ENCODE measurements at places on chromosomes 3 and 15.

- DNase-seq: no peak
Observed at GRCh38 chr3:155182467-155182866, 102.3 kb downstream of the MME start.

DNA sequence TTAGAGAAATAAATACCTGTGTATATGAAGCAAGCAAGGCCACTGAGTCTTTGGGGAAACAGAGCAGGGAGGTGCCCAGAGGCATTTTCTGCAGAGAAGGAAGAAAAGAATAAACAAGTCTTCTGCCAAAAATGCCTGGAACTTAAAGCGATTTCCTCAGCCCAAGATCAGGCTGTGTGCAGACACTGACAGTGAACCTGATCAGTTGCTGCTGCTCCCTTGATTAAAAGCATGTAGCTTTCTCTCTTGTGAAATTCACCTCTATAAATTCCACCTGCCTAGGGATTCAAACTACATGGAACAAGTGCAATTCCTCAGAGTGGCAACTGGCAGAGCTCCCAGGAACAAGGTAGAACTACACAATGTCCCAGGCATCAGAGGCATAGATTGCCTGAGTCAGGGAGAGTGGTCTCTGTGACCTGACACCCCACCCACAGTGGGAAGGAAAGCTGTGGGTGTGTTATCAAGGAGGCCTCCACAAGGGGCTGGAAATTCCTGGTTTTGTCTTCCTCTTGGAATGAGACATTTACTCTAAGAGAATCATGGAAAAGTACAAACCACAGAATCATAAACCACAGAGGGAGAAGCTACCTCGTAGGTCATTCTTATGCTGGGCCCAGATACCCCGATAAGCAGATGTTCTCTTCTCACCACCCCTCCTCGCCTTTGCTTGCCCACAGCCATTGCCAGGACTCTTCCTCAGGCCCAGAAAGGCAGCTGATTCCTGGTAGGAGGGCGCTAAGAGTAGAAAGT lies 1.8 kb upstream of the ZBTB38 start:
- peak; percentile 90 for DNase-seq

- DNase-seq: no peak
Observed at GRCh38 chr15:99106417-99107220, 1.7 kb downstream of the SYNM start.

DNA sequence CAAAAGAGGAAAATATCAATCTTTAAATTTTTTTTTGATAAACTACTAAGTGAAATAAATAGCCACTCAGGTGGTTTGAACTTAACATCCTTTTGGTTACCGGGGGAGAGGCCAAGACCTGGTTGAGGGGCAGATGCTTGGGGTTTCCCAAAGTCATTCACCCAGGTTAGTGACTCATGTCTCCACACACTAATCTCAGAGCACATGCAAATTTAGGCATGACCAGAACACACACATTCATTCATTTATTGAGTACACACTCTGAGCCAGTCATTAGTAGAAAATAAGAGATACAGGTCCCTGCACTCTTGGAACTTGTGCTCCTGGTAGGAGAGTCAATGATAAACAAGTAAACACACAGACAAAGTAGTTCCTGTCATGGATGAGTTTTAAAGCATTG lies 7.3 kb downstream of the ILDR1 start:
- DNase-seq: no peak

DNA sequence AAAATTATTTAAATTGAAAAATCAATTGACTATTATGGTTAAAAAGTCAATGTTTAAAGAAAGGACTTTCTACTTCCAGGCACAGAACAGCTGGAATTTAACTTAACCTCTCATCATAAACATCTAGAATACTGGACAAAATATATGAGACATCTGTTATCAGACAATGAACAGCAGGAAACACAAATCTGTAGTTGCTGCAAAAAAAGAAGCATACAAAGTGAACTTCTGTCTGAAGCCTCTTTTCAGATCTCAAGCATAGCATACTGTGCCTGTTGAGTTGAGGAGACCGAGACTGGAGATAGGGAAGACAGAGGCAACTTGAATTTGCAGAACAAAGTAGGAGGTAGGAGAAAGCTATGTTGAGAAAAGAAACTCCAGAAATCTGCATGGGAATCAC lies 140.0 kb upstream of the CBLB start:
- no peak for DNase-seq

GRCh38 chr3:16516695-16517481 lies 3.4 kb upstream of the RFTN1 start:
- no peak for DNase-seq

DNA sequence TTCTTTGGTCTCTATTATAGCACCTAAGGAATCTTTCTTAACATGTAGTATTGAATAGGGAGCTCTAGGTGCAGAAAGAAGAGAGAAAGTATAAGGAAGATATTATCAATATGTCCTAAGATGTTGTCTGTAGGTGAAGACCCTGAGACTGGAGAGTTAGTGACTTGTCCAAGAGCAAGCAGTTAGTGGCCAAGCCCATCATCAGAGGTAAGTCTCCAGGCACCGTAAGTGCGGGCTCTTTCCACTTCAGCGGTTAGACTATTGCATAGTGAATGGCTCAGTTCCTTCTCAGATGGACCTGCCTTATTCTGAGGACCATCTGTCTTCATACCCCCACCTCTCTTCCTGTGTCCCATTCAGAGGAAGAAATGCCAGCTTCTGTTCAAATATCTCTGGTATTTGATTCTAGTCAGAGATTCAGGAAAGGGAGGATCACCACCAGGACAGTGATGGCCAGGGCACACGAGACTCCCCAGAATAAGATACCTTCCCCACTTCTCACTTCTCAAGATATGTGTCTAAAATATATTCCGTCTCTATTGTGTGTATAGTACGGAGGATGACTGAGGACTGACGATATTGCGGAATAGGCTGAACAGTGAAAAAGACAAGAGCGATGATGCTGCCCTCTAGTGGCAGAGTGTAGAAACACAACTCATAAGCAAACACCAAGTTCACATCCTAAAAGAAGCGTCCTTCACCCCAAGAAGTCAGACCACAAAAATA lies 19.1 kb upstream of the ADGRG7 start:
- DNase-seq: peak; percentile 47

GRCh38 chr3:115758076-115758763 lies 134.9 kb downstream of the GAP43 start:
- no peak for DNase-seq

DNA sequence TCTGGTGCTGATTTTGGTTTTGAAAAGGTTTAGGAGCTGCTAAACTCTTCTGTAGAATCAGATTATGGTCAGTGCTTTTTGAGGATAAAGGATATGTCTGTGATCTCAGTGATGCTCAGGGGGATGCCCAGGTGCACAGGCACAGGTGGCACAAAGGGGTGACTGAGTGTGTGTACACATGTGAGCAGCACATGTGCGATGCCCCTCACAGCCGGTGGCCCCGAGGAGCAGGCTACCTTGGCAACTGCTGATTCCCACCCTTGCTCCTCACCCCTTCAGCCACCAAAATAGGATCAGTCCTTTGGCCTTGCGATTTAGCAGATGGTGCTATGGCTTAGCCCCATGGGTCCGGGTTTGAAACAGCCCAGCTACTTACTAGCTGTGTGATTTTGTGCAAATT lies 51.1 kb downstream of the POMGNT2 start:
- DNase-seq: no peak

DNA sequence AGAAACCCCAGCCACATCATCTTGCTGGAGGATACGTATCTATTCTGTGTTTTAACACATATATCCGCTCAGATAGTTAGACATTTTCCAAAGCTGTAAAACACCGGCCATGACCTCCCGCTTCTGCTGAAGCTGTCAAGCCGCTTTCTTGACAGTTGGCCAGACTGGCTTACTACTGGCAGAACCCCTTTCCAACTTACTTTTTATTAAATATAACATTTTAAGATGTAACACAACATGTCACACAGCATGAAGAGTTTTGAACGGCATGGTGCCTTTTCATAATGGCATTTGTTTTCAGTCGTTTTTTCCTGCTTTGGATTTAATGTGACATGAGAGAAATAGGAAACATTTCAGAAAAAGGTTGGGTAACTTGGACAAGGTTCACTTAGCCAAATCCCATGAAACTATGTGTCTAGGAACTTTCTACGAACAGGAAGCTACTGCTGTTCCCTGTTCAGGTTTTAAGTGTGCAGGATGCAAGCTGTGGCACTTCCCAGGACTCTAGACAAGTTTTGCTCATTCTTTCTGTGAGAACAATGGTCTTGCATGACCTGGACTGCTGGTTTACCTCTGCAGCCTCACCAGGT lies 281.4 kb downstream of the THSD4 start:
- no peak for DNase-seq

DNA sequence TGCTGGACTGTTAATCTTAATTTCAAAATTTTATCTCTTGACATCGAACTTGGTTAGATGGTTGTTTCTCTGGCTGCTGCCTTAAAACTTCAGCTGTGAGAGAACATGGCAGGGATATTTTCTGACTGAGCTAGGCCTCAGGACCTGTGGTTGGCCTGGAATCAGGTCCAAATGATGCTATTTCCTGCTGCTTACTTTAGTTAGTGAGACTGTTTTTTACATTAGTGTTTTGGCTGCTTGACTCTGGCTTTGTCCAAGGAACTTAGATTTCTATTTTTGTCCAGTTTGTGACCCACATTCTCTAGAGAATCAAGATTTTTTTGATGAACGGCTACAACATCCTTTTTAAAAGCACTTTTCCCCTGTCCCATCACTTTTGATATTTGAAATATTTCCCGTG lies 497.9 kb upstream of the SGO1 start:
- DNase-seq: peak; percentile 53

GRCh38 chr3:72482589-72483321 lies 365.5 kb downstream of the SHQ1 start:
- peak; percentile 21 for DNase-seq

GRCh38 chr3:43699864-43700263 lies 9.1 kb downstream of the ABHD5 start:
- no peak for DNase-seq

- DNase-seq: no peak
Observed at GRCh38 chr15:29089731-29090616, 179.6 kb downstream of the NSMCE3 start.

GRCh38 chr3:123688241-123688747 lies 103.4 kb upstream of the HACD2 start:
- DNase-seq: peak; percentile 87

DNA sequence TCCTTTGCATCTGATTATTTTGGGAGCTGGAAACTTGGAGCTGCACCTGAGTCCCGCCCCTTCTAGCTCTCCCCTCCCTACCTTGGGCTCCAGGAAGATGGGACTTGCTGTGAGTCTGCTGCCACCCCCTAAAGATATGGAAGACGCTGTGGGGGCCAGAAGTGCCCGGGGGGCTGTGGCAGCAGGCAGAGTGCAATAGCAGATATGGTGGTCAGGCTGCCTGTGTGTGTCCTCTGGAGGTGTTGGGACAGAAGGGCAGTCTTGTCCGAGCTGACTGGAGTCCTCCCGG lies 485 bp downstream of the PAK6 start:
- DNase-seq: no peak

GRCh38 chr15:40242601-40243000 lies 3.7 kb downstream of the PAK6 start:
- DNase-seq: no peak

DNA sequence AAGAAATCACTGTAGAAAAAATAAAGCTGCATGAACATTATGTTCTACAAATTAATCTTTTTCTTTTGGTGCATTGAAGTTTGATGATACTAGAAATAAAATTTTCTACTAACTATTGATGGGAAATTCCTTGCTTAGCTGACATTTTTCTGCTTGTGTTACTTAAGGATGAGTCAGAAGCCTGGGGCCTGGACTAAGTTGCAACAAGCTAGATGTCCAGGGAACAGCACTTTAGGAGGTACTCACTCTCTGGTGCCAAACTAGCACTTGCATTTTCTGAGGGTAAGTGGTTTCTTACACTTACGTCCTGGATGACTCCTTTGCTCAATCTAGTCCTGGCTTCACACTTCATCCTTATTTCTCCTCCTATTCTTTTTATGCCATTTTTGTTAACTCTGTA lies 945.1 kb downstream of the IGSF11 start:
- no peak for DNase-seq

DNA sequence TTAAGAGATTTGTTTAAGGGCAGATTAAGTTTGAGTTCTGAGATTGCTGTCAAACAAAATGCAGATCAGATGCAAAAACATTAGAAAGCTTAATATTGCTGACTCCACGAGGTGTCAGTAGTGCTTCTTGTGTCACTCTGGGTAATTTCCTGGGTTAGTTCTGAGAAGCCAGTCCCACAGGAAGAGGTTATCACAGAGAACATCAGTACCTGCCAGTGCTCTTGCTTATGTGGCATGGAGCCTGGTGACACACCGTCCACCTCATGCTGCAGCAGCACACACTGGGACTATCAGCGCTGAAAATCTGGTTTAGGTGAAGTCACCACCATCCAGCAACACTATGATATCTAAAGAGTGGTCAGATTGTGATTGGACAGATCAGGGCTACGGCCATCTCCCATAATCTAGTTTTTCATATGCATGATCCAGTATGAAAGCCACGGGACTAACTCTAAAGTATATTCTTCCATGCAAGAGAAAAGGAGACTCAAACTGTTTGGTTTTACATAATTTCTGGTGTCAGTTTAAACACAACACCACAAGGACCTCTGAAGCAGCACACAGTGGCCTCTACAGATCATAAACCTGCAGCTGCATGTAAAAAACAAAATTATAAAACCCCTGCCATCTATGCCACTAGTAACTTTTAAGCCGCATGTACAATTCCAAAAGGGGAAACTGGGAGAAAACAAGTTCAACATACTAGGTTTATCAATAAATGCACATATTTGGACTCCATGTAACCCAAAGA lies 36.1 kb upstream of the MYO5C start:
- no peak for DNase-seq

DNA sequence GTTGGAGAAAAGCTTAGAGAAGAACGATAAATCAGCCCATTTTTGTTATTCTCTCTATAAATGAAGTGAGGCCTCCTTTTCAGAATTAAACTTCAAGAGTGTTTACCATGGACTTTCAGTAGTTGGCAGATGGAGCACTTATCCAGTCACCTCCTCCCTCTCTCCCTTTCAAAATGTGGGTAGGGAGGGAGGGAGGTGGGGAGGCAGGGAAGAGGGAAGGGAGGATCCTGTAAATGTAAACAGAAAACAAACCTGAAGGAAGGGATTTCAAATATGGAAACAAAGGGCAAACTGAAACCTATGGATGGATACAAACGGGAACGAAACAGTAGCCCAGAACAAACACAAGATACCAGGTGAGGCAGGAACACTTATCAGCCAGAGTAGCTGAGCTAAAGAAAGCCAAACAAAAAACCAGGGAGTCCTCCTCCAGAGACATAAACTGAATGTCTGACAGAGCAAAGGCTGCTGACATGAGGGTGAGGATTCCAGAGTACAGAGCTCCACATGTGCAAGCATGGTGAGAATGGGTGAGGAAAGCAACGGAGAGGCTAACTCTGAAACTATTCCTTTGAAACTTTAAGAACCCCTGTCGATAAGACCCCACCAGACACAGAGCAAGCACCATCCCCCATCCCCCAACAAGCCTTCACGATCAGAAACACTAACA lies 41.0 kb upstream of the GP5 start:
- no peak for DNase-seq

DNA sequence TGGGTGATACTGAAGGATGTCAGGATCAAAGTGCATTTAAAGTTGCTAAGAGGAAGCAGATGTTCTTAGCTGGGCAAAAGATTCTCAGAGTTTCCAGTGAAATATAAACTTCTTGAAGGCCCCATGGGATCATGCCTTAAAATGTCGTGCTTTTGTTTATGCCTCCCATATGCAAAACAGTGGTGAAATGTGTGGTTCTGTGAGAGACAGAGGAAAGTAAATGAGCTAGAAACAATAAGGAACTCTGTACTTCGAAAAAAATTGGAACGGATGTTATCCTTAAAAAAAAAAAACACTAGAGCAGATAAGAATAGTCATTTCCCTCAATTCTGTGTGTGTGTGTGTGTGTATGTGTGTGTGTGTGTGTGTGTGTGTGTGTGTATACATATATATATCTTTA lies 497.0 kb upstream of the TBL1XR1 start:
- DNase-seq: peak; percentile 34
